Cortex of kidney (tissue), 1 donor: ENCODE measurements at places on chromosomes 4 and X.

DNA sequence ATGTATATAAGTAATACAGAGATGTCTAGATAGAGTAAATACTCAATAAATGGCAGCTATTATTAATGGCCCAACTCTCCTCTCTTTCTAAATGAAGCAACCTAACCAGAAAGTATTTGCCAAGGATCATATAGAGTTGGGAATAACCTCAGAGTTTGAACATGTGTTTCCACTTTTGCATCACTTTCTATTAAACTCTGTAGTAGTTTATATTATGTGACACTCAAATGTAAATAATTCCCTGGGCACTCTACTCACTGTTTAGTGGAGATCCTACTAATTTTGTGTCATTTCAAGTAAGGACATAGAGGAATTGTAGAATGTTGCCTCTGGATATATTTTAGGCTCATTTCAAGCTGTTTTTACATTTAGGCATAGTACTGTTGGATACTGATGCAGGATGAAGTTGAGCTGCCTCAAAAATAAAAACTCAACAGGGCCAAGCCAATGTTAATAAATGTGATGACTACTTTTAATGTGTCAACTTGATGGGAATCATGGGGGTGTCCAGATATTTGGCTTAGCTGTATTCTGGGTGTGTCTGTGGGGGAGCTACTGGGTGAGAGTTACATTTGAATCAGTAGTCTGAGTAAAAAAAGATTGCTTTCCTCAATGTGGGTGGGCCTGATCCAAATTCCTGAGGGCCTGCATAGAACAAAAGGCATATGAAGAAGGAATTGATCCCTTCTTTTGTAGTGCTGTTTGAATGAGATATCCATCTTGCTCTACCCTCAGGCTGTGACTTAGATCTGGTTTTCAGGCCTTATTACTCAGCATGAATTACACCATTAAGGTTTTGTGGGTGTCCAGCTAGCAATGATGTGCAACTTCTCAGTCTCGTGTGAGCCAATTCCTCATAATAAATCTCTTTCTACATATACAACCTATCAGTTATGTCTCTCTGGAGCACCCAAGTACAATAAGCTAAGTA lies 1368.2 kb downstream of the STIM2 start:
- no peak for DNase-seq

DNA sequence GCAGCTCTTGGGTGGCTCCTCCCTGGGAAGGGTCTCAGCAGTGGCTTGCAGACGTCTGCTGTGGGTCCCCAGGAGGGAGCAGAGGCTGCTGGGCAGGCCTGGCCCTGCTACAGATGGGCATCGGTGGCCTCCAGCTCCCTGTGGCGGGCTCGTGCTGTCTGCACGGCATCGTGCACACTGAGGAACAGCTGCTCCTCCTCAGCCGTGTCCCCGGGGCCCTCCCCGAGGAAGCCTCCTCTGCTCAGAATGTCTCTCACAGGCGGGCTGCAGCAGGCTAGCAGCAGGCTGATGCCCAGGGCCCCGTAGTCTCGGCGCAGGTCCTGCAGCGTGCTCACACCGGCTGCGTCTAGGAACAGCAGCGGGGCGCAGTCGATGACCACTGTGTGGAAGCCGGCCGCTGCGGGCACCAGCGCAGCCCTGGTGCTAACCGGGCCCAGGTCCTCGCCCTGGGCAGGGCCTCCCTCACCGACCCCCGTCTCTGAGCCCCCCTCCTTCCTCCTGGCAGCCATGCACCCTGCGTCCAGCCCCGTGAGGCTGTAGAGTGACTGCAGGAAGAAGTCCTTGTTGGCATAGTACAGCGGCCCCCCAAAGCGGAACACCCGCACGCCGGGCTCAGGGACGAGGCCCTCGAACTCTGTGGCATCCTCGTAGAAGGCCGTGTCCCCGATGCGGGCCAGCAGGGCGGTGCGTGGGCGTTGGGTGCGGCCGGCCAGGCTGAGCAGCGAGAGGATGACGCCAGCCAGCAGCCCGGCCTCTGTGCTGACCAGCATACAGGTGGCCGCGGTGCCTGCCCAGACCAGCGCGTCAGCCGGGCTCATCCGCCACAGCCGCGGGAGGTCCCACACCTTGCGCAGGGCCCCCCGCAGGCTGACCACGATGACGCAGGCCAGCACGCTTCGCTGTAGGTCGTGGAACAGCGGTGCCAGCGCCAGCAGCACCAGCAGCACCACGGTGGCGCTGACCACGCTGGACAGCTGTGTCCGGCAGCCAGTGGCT lies 2.2 kb downstream of the IDUA start:
- DNase-seq = no peak

GRCh38 chr4:144611850-144612249 lies 34.1 kb upstream of the HHIP start:
- DNase-seq = no peak

DNA sequence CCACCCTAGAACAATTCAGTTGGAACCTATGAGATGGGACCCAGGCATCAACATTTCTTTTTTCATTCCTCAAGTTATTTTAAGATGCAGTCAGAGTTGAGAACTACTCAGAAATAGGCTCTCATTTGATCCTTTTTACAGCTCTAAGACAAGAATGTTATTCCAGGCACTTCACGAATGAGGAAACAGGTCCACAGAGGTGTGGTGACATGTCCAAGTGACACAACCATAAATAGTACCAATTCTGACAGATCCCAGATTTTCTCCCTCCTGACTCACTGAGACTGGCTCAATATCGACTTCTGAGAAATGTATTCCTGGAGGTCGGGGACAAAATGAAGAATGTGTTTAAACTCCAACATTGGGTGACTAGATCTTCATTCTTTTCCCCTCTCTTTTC lies 11.1 kb downstream of the TCEANC start:
- DNase-seq = no peak

- no peak for DNase-seq
These were observed 186.6 kb downstream of the CPEB2 start for GRCh38 chr4:15188605-15189539.

- no peak for DNase-seq
These were observed 1832.1 kb downstream of the ARAP2 start for GRCh38 chr4:34412233-34412632.

- DNase-seq = no peak
These were observed 32.9 kb downstream of the EREG start for GRCh38 chr4:74397748-74398426.

DNA sequence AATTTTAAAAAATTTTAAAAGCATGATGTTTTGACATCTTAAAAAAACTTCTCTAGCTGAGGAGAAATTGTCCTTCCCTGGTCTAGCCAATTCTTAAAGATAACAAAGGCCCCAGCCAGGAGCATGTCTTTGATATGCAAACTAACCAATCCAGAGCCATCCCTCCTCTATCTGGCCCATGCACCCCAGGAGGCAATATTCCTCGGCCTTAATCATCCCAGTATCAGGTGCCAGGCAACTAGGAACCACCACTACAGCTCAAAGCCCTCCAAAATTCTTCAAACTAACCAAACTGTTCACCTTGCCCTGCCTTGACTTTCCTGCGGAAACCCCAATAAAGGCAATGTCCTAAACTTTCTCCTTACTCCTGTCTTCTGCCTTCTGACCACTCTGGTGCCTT lies 97.8 kb upstream of the USP9X start:
- no peak for DNase-seq

GRCh38 chr4:21954916-21955315 lies 6.3 kb upstream of the KCNIP4 start:
- no peak for DNase-seq

DNA sequence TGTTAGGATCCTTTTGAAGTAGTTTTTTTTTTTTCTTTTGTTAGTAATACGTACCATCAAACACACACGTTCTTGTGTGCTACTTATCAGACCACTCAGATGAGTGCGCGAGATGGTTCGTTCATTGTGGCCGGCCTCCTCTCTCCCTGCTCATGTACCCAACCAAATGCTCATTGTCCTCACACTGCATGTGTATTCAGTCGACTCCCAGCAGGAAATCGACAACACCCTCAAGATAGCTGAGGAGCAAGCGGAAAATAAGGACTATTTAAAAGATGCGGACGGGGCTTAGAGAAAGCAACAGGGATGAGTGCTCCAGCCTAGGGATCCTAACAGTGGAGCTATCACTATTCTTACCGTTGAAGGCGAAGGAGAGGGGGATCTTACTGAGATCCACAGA lies 72.9 kb upstream of the GUCY1A1 start:
- DNase-seq = no peak

- DNase-seq = no peak
These were observed 88.4 kb upstream of the GUCY1A1 start for GRCh38 chr4:155578219-155578618.

GRCh38 chr4:63728480-63729177 lies 680.6 kb downstream of the TECRL start:
- no peak for DNase-seq

DNA sequence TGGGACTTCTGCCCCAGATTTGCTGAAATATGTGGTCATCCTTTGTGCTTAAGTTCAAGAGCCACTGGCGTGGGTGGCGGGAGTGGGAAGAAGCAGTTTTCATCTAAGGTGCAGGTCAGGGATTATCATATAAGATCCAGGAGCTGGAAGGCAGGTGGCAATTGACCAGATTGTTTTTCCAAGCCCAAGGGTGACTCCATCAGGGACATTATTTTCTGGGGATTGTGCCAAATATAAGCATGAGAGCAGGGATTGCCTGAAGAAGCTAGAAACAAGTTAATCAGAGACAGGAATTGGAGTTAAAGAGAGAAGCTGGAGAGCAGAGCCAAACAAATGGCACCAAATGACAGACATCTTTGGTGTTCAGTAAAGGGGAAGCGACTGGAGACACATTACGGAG lies 19.4 kb upstream of the SEL1L3 start:
- DNase-seq = no peak

GRCh38 chrX:397575-397974 lies 10.9 kb upstream of the PPP2R3B start:
- DNase-seq = no peak

DNA sequence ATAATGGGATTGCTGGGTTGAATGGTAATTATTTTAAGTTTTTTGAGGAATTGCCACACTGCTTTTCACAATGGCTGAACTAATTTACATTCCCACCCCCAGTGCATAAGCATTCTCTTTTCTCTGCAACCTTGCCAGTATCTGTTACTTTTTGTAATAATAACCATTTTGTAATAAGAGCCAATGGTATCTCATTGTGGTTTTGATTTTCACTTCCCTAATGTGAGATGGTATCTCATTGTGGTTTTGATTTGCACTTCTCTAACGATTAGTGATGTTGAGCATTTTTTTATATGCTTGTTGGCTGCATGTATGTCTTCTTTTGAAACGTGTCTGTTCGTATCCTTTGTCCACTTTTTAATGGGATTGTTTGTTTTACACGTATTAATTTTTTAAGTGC lies 213.1 kb upstream of the HDX start:
- no peak for DNase-seq

DNA sequence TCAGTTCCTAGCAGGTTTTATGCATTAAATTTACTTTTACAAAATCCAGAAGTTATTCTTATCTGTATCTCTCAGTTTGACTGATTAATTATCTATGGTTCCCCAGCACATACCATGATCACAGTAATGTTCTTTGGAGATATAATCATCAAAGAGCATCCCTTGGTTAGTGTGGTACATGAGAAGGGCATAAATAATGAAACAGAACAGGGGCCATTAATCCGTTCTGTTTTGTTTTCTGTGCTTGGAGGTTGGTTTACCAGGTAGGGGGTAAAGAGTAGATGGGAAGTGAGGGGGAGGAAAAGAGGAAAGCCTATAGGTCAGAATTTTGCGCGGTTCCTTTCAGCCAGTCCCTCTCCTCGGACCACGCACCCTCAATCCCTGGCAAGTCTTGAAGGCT lies 718.7 kb upstream of the TENM3 start:
- no peak for DNase-seq

DNA sequence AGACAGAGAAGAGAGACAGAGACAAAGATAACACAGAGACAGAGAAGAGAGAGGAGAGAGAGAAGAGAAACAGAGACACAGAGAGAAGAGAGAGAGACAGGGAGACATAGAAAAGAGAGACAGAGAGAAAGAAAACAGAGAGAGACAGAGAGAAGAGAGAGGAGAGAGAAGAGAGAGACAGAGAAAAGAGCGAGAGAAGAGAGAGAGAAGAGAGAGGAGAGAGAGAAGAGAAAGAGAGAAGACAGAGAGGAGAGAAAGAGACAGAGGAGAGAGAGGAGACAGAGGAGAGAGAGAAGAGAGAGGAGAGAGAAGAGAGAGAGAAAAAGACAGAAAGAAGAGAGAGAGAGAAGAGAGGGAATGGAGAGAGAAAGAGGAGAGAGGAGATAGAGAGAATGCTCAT lies 601.1 kb upstream of the PRKX start:
- no peak for DNase-seq

GRCh38 chr4:165991325-165992180 lies 118.5 kb downstream of the TLL1 start:
- no peak for DNase-seq

DNA sequence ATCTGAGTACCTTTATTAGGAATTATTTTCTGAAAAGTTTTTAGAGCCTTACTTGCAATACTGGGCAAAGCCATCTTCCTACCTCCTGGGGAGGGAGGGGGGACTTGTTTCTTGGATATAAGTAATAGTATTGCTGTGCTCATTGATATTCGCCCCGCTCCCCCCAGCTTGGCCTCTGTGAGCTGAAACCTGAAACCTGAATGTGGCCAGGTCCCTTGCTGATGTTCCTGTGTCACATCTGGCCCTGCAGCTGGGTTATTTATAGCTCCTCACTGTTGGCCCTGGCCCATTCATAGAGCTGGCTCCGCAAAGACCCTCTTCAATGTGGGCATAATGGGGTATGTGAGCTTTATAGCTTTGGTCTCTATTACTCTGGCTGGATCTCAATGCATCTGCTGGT lies 59.5 kb downstream of the FRMPD3 start:
- no peak for DNase-seq

GRCh38 chrX:40821780-40822179 lies 86.4 kb upstream of the MED14 start:
- no peak for DNase-seq
